NT2/D1 (cell line): ENCODE measurements at places on chromosomes 7 and 10.

DNA sequence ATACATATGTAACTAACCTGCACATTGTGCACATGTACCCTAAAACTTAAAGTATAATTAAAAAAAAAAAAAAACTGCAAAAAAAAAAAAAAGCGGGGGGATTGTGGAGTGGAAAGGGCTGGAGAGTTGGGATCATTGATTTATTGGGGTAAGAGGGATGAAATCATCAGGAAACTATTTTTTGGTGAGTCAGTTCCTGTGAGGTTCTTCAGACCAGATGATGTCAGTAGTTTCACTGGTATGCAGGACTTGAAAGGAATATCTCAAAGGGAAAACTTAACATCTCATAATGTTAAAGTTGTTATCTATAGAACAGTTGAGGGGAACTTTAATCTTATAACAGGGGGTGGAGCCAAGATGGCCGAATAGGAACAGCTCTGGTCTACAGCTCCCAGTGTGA, 32.6 kb upstream of the TECTB start:
- no peak for DNase-seq

DNA sequence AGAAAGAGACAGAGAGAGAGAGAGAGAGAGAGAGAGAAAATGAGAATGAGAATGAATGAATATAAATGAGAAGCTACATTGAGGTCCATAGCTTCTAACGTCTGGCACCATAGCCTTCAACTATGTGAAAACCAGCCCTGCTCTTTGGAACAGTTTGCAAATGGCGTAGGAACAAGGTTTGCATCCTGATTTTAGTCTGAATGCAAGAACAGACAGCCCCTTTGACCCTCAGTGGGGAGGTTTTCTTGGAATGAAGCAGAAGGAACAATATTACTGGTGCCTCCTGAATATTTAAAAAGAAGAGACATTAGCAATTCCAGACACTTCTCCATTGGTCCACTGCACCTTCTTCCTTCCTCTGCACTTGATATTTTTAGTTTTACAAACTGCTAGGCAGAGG, 23.0 kb downstream of the LHPP start:
- DNase-seq, result no peak

DNA sequence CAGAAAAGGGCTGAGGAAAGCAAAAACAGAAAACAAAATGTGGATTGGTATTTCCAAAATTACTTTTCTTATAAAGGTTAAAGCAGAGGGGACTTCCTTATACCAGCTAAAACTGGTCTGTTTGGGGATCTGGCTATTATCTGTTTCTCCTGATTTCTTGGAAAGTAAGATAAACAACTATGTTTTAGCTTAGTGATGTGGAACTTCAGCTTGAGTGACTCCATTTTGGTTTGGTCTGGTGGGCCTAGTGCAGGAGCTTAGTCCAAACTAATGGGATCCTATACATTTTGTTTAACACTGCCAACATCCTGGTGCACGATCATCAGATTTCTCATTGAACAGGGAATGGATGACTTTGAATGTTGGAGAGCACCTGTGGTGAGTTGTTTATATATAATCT, 283.5 kb downstream of the ADK start:
- no peak for DNase-seq

- no peak for DNase-seq
Observed at GRCh38 chr7:80316811-80317210, 182.2 kb downstream of the GNAI1 start.

- no peak for DNase-seq
Observed at GRCh38 chr7:122515404-122515803, 183.5 kb downstream of the RNF133 start.

- DNase-seq, result no peak
Observed at GRCh38 chr7:144834641-144835144, 1.2 kb downstream of the TPK1 start.

GRCh38 chr7:20140291-20141001, 76.7 kb downstream of the MACC1 start:
- no peak for DNase-seq

DNA sequence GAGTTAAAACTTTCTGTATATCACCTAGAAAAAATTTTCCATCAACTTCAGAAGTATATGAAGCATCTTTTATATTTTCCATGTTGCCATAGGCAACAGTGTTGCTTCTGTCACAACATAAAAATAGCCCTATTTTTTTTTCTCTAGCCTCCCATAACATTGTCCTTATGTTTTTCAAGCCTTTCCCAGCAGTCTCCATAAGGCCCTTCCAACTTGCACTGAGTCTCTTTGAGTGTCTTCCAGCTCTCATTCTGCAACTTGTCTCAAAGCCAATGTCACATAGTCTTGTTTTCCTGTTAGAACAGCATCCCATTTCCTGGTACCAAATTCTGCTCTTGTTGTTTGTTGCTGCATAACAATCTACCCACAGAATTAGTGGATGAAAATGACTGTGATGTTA, 1055.5 kb upstream of the GHITM start:
- no peak for DNase-seq

GRCh38 chr7:106480161-106480579, 180.8 kb downstream of the CCDC71L start:
- DNase-seq, result no peak

GRCh38 chr10:69445041-69445440, 6.2 kb upstream of the TSPAN15 start:
- DNase-seq, result no peak

DNA sequence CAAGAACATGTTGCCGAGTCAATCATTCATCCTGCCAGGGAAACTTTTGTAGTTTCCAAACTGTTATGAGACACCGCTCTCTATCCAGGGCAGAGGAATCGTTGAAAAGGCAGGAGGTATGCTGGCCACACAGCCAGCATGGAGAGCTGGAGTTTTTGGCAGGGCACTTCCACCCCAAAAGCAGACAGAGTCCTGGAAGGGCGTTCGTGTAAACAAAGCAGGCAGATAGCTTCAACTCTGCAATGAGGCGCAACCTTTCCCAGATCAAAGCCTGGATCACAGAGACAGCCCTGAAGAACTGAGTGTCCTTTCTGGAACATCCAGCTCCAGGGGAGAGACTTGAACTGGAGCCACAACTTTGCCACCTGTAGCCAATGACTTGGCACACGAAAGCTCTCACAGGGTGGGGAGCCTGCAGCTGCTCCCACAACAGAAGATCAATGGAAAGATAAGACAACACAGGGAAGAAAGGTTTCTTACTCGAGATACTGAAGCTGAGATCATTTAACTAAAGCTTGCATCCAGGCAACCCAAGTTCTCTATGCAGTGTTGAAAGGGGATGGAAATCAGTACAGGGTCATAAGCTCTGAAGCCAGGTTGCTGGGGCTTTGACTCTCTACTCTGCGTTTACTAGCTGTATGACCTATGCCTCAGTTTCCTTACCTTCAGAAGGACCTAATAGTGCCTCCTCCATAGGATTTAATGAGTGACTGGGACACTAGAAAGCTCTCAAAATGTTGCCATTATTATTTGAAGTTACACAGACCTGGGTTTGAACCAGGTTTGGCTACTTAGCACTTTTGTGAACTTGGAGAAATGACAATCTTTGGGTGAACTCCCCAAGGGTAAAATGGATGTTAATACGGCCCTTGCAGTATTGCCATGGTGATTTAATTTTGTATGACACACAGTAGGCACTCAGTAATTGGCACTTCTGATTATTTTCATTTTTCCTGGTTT, 434.8 kb upstream of the NPVF start:
- DNase-seq, result no peak

GRCh38 chr7:87712571-87712970, 84.4 kb downstream of the RUNDC3B start:
- DNase-seq, result no peak
